Kasumi-1 (cell line): ENCODE measurements at places on chromosomes 7 and 10.

DNA sequence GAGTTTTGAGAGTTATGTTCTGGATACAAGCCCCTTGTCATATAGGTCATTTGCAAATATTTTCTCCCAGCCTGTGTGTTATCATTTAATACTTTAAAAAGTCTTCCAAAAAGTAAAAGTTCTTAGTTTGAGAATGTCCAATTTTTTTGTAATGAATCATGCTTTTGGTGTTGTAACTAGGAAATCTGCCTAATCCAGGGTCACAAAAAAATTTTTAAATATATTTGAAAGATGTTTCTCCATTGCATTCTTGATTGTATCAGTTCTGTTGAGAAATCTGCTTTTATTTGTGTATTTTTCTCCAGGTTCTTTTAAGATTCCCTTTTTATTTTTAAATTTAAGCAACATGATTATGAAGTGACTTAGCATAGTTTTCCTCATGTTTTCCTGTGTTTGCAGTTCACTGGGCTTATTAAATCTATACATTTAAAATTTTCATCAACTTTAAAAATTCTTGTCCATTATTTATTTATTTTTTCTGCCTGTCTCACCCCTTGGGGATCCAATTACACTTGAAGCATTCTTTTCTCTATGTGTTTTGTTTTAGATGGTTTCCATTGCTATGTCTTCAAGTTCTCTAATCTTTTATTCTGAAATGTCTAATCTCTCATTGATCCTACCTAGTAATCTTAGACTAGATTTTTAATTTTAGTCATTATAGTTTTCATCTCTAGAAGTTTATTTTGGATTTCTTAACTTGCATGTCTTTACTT lies 47.0 kb downstream of the CCDC71L start:
- no peak for DNase-seq

- no peak for DNase-seq
These were observed 14.4 kb upstream of the TTYH3 start for GRCh38 chr7:2617325-2617905.

DNA sequence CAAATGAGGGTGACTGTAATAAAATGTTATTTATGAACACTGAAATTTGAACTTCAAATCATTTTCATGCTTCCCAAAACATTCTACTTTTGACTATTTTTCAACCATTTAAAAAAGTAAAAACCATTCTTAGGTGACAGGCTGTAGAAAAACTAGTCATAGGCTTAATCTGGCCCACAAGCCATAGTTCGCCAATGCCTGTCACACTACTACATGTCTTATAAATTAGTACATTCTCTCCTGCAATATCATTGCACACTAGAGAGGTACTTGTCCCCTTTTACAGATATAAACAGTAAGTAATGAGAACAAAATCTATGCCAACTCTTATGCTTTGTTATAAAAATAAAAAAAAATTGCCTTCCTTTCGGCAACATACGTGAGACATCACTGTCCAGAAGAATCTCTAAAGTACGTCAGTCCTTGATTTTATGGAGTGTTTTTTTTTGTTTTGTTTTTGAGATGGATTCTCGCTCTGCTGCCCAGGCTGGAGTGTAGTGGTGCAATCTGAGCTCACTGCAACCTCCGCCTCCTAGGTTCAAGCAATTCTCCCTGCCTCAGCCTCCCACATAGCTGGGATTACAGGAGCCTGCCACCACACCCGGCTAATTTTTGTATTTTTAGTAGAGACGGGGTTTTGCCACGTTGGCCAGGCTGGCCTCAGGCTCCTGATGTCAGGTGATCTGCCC lies 23.2 kb downstream of the UPF2 start:
- no peak for DNase-seq

GRCh38 chr10:3235395-3235794 lies 62.8 kb upstream of the PITRM1 start:
- no peak for DNase-seq

DNA sequence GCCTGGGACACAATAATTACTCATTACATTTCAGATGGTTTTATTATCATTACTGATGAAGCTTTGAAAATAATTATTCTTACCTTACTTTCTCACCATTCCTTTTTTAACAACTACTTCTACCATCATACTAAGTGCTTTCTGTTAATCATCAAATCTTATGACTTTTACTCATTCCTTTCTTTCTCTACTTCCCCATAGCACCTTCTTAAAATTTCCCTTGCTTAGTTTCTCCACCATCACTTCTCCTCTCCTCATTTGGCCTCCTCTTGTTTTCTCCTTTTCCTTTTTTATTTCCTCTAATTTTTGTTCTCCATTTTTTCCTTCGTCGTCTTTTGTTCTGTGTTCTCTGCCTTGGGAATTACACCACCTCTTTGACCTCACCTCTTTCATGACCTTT lies 303.2 kb upstream of the KAT6B start:
- DNase-seq: no peak

DNA sequence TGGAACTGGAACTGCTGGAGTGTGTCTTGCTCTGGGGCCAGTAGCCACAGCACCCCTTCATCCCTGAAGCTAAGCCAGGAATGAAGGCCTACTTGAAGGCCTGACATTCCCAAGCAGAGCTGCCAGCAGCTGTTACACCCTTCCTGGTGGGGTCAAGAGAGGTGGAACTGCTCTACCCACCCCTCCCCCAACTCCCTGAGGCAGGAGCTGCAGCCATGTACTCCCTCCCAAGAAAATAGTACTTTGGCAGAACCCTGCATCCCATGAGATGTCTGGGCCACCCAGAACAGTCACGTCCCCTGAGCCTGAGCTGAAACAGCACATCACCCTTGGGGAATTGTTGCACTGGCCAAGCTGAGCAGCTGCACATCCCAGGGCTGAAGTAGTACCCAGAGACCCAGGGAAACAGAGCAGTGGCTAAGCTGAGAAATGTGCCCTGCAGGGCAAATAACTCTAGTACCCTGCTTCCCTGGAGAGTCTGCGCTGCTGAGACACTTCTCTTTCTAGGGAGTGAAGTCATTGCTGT lies 63.4 kb upstream of the PLA2G12B start:
- no peak for DNase-seq

DNA sequence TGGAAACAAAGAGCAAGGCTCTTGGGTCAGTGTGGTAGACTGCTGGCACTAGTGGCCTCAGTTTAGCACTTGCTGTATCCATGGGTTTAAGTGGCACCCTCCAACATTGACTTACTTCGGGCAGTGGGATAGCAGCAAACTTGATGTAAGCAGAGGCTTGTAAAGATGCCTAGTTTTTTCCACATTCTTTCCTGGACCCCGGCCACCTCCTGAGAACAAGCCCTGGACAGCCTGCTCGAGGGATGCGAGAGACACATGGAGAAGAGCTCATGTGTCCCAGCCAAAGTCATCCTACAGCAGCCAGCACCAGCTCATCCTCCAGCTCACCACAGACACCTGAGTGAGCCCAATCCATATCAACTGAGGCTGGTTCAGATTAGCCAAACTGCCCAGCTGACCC lies 142.7 kb upstream of the PCBD1 start:
- DNase-seq: no peak

DNA sequence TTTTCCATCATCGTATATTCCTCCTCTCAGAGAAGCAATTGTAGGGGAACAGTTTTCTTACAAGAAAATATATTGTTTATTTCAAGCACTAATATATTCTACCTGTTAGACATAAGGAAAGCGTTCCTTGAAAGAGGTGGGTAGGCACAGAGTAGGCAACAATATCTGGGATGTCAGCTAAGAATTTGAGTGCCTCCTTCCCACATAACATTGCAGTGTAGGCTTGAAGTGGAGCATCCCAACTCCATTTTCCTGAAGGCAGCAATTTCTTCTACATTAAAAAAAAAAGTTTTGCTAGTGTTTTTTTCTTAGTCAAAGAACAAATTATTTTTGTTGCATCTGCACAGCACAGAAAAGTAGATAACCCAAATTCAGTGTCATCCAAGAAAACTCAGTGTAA lies 20.8 kb downstream of the BCAP29 start:
- no peak for DNase-seq

DNA sequence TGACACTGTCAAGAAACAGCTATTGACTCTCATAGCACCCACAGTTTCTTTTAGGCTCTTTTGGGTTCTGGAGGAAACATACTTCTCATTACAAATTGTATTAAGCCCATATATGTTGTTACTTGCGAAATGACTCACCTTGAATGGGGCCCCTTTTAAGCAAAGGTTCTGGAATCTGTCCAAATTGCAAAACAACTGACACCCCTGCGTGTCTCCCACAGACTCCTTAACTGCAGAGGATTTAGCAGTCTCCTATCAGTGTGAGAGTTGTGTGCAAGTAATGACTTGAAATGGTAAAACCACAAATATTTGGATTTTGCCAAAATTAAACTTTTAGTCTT lies 192.3 kb downstream of the DNAJC1 start:
- no peak for DNase-seq

DNA sequence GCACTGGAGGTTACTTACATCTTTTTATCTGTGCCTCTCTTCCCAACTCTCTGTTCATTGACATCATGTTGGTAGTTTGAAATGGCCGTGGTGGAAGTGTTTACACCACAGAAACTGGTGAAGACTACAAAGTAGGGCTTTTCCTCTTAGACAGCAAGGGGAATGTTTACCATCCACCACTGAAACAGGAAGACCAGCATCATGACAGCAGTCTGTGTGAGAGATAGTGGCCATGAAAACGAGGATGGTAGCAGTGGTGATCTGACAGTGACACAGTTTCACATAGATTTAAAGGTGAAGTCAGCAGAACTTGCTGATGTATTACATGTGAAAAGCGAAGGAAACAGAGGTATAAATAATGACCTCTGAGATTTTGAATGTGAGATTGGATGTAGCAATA lies 115.7 kb downstream of the CCDC71L start:
- DNase-seq: no peak

GRCh38 chr10:127580822-127581221 lies 31.7 kb downstream of the NPS start:
- no peak for DNase-seq

GRCh38 chr7:21407796-21408480 lies 19.9 kb upstream of the SP4 start:
- DNase-seq: no peak

DNA sequence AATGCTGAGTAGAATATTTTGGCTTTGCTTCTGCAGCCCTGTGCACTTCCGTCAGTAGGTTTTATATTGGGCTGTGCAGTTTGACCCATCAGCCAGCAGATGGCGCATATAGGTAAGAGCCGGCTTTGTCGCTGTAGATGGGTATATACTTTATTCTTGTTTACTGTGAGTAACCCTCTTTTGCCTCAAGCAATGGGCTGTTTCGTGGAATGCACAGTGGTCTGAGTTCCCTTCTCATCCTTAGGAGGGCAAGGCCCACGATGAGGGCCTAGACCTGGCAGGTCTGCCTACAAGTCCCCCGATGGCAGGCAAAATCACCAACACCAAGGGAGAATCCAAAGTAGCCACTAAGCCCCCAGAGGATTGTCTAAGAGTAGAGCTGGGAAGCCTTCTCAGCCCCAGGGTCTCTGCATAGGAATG lies 1002.9 kb upstream of the KCND2 start:
- peak; percentile 77 for DNase-seq

- DNase-seq: no peak
These were observed 91.7 kb downstream of the SLC25A40 start for GRCh38 chr7:87784424-87784823.

DNA sequence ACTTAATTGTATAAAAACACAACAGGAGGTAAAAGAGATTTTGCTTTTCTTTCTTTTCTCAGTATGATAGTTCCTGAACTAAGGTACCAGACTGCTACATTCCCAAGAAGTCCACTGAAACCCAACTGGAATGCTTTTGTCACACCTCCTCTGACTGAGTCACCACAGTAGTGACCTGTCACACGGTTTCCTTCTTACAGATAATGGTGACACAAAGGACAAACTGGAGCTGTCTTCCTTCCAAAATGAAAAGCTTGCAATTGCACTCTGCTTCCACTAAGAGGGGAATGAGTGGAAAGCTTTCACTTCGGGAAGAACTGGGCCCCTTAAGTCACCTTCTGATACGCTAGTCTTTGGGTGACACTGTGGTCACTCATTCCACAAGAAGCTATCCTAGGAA lies 122.2 kb downstream of the KMT2E start:
- peak; percentile 4 for DNase-seq

DNA sequence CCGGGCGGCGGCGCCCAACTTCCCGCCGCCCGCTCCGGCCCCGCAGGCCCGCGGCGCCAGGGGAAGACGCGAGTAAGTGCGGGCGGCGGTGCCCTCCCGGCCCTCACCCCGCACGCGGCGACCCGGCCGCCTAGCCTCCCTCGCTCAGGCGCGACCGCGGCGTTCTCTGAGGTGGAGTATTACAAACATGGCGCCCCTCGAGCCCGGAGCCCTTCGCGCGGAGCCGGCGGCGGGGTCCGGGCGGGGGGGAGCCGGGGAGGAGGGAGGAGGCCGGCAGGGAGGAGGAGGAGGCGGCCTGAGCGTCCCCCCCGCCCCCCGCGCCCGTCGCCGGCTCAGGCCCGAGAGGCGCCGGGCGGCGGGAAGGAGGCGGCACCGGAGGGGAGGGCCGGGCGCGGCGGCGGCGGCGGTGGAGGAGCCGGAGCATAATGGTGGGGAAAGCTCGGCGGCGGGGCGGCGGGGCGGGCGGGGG lies at the start of gene ZMYND11:
TSS of gene ZMYND11 (plus strand) at position 324 of the 469 bp plus-strand sequence. CDS start 44,558 bp downstream, outside the sequence.
- peak; percentile 51 for DNase-seq

DNA sequence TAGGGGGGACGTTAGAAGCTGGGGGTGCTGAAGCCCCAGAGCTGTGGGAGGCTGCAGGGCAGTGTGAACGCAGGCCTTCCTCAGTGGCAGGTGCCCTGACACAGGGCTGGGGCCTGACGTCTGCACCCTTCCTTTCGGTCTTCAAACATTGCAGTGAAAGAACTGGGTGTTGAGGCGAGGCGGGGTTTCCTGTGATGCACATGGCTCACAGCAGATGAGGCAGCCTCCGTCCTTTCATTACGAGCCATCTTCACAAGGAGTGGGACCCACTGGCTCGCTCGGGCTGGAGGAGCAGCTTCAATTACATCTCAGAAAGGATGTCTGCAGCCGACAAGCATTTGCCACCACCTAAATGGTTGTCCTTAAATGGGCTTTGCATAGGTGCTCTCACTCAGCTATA lies 180.3 kb upstream of the SHH start:
- no peak for DNase-seq

GRCh38 chr10:127024685-127025435 lies 119.6 kb downstream of the DOCK1 start:
- no peak for DNase-seq

DNA sequence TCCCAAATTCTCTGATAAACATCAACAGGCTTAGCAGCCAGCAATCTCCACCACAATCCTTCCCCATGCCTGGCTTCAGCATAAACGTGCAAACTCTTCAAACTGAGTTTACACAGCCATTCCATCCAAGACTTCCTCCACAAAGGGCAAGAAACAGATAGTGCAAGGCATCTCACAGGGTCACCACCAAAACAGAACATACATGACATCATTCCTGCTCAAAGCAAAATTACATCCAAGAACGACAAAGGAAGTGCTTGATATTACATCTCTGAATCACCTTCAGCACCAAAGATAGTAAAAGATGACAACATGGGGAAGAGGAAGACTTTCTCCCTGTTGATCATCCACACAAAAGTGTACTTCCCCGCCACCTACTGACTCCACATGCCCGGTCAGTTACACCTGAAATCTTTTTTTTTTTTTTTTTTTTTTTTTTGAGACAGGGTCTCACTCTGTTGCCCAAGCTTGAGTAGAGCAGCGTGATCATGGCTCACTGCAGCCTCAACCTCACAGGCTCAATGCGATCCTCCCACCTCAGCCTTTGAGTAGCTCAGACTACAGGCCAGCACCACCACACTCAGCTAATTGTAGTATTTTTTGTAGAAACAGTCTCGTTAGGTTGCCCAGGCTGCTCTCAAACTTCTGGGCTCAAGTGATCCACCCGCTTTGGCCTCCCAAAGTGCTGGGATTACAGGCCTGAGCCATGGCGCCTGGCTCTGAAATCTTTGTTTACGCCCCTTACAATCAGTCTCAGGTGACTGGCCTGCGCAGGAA lies 127.5 kb downstream of the PARD3 start:
- DNase-seq: no peak
